Immature natural killer cell (primary cell): ENCODE measurements at places on chromosomes 11 and 22. TPM values are rescaled to one million over a fixed set of nuclear protein-coding genes. Genes with fewer than 3 reads are reported as not detected.

The OR51E2 gene
- polyA plus RNA-seq, result not detected

DNA sequence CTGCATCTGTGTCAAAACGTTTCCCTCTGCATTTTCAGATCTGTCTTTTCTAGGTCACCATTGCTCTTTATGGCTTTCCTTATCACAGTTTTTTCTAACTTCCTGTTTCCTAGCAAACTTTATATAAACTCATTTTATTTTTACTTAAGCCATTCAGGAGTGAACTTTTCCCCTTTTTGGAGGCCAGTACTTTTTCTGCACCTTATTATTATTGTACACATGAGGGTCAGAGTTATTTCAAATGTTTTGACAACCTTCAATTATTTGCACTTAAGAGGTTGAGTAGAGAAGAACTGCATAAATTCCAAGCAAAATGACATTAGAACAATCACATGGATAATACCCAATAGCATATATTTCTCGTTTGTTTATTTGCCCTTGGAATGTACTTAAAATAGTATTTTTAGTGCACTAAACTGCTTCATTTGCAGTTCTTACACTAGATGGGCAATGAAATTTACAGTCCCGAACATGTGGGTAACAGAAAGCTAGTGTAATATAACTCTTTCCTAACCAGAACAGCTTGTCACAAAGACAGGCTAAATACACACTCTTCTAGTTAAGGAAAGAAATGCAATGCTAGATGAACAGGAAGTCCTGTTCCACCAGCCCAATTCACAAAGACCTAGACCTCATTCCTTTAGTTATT lies 79.5 kb downstream of the UBASH3B start:
- no peak for DNase-seq

DNA sequence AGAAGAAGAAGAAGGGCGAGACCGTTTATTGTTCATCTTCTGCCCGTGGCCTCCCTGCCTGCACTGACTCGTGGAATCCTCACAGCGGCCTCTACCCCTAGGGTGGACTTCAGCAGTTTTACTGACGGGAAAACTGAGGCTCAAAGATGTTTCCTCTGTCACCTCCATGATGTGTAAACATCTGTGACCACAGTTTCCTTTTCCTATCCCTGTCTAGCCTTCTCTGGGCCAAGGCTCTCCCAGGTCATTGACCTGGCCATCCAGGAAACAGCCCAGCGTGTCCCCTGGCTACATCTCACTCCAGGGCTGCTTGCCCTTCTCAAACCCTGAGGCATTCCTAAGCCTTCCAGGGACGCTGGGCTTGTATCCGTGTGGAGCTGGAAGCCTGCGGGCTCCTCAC lies 49.0 kb upstream of the GCAT start:
- no peak for DNase-seq

- DNase-seq, result no peak
Measured at GRCh38 chr22:24068717-24069297, 57.7 kb downstream of the CABIN1 start.

DNA sequence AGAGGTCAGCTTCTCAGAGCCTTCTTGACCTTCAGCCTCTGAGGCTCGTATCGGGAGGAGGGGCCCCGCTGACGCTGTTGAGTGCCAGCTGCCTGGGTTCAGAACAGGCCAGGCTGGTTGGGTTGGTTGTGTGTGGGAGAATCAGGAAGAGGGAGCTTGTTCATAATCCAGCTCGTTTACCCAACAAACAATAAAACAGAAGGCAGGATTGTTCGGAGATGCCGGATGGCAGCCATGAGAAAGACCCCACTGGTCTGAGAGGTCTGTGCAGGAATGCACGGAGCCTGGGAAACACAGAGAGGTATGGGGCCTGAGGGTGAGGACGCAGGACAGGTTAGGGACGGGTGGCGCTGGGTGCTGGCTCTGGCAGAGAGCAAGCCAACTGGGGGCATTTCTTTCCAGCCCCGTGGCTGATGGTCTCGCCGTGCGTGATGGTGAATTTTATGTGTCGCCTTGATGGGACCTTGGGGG lies 31.6 kb upstream of the SHANK2 start:
- no peak for DNase-seq

The BRSK2 gene
- polyA plus RNA-seq, result not detected
